Stimulated activated CD8-positive, alpha-beta memory T cell treated with anti-CD3 and anti-CD28 coated beads, Interleukin-7, amount 100 ng/mL, for 1 hour (primary cell): ENCODE measurements at places on chromosomes 5 and 9.

GRCh38 chr5:150155258-150156026 lies at the start of gene PDGFRB:
Gene PDGFRB (minus strand): TSS chr5:150155845. CDS start chr5:150137047, 18,798 bp downstream.
- DNase-seq: peak; percentile 25

- DNase-seq: no peak
These were observed 1690.7 kb upstream of the CDH9 start for GRCh38 chr5:28729067-28729466.

DNA sequence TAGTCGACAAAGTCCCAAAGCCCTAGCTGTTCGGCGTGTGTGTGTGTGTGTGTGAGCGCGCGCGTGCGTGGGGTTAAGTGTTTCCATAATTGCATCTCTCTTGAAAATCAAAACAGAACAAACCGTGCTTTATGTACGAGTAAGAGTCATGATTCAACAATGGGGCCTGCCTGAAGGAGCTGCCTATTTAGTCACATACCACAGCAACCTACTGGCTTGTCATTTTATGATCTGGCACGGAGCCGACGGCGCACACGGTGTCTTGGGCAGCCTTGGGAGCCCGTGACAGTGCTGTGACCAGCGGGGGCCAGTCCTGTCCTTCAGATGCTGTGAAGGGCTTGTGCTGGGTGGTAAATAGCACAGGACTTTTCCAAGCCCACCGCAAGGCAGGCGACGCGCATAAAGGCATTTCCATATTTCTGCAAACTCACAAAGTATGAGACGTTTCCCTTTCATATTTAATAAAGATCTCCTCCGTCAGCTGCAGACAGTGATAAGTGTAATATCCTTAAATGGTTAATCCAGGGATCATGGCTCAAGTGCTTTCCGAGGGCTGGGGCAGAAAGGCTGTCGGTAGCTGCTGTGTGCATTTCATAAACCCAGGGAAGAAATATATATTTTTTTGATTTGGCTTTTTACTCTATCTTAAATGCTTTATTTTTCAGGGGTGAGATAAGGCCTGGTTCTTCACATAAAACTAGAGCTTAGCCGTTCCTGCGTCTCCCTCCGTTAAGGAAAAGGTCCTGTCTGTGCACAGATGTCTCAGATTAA lies 270.2 kb upstream of the IRX1 start:
- no peak for DNase-seq

GRCh38 chr5:75006865-75007822 lies 45.2 kb downstream of the GCNT4 start:
- DNase-seq: no peak

DNA sequence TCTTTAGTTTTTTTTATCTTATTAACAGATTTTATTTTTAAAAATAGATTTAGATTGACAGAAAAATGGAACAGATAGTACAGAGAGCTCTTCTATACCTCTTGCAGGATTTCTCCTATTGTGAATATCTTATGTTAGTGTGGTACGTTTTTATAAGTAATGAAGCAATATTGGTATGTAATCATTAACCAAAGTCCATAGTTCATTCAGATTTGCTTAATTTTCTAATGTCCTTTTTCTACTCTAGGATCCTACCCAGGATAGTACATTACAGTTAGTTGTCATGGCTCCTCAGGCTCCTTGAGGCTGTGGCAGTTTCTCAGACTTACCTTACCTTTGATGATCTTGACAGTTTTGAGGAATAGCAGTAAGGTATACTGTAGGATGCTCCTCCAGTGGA lies 30.4 kb downstream of the PPP2R2B start:
- DNase-seq: no peak

DNA sequence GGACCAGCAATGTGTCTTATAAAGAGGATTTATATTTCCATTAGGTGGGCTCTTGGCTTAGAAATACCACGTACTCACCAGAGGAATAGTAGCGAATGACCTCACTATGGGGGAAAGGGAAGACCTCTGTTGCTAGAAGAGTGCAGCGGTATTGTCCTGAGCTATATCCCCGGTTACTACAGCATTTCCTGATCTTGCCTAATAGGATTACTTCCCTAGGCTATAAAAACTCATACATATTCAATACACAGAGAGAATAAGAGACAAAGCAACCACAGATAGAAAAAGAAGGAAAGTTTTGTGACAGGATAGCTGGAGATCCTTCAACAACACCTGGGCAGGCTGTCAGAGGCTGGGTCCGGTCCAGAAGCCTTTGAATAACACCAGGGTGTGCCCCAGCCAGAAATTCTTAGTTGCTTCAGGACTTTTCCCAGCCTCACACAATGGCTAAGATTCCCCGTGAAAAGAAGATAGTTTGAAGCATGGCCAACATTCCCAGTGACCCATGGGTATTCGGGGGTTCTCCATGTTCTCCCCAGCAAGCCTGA lies 85.4 kb downstream of the TRIM36 start:
- no peak for DNase-seq

DNA sequence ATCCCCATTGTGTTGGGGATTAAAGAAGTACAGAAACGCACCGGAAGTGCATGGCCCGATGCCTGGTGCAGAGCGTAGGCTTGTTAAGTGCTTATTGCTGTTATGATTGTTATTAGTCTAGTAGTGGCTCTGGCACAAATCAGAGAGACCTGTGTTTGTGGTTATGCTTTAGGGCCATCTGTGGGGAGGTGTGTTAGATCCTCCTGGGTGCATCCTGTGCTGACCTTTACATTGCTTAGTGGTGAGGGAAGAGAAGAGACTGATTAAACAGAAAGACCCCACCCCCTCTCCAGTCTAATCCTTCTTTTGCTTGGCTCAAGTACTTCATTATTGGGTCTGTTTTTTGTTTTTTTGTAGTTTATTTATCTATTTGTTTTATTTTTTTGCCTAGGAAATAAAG lies 112.7 kb upstream of the SPRY4 start:
- no peak for DNase-seq

GRCh38 chr5:105696440-105696839 lies 1974.3 kb downstream of the EFNA5 start:
- DNase-seq: no peak

- DNase-seq: no peak
These were observed 102.4 kb downstream of the ROR2 start for GRCh38 chr9:91847581-91848091.

DNA sequence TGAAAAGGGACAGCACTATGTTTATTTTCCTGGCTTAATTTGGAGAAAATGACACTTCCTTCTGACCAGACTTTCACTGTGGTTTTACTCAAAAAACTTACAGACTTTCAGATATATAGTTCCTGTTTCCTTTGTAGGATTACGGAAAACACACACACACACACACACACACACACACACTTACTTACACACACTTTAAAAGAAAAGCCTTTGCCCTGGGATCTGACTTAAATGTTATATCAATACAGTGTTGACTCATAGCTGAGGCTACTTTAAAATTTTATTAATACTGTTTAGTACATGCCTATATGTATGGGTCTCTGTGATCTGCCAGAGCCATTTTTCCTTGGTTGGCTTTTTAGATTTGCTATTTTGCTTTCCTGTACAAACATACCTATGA lies 758.3 kb downstream of the DNAH5 start:
- no peak for DNase-seq

DNA sequence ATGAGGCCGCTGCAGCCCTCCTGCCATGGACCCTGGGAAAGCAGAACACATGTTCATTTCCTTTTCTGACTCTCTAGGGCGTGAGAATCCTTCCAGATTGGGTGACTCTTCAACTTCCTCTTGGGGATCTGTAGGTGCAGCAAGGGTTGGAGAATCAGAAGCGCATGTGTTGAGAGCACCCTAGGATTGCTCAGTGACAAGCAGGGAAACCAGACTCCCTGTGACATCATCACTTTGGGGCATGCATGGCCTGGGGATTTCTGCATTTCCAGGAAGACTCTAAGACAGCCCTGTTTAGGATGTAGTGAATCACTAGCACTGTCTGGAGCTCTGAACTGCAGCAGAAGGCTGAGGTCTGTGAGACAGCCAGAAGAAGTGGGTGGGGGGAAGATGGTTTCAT lies 15.1 kb upstream of the LCP2 start:
- DNase-seq: no peak

DNA sequence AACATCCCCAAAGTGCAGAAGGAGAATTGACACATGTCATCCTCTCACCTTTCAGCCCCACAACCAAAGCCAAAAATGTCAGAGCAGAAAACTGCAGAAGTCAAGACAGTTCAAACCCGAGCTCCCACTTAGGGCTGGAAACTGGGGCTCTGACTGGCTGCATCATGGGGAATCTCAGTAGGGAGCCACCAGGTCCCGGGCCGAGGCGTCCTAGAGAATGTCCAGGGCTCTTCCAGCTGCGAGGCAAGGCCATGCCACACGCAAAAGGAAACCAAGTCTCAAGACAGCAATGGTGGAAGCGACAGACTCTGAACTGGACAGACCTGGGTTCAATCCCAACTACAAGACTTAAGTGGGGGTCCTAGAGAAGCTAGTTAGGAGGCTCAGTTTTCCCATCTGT lies 13.8 kb downstream of the SH3PXD2B start:
- DNase-seq: no peak

DNA sequence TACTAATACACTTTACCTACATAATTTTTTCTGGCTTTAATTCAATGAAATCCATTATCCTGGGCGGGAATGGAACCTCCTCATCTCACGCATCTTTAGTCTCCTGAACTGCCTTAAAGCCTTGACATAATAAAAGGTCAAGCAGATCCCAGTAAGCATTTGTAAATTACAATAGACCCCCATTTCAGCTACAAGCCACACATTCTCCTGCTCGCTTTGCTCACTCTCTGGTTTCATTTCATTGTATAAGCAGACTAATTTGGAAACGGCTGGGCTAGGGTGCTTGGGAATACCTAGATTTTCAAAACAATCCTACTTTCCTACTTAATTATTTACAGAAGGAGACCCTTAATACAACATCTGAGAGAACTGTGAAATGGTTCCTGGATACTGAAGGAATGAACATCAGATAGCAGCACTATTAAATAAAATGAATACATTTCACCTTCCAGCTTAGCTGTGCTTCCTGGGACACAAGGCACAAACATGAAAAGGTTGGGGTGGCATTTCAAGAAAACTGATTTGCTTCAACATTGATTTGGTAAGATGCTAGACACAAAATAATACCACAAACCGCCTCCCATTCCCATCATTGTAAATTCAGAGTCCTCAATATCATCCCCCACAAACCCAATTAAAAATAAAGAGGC lies 1.5 kb downstream of the JAKMIP2 start:
- no peak for DNase-seq

GRCh38 chr5:119583684-119584083 lies 45.7 kb upstream of the FAM170A start:
- no peak for DNase-seq

- no peak for DNase-seq
These were observed 42.1 kb upstream of the DAB2 start for GRCh38 chr5:39466846-39467245.

GRCh38 chr5:138685193-138685745 lies 68.0 kb upstream of the CTNNA1 start:
- DNase-seq: no peak

GRCh38 chr5:7801891-7802614 lies 48.9 kb downstream of the CFAP90 start:
- no peak for DNase-seq

- no peak for DNase-seq
These were observed 36.7 kb downstream of the CDK7 start for GRCh38 chr5:69271376-69271775.

- DNase-seq: no peak
These were observed 12.5 kb downstream of the TRIM7 start for GRCh38 chr5:181192337-181193046.

GRCh38 chr9:68805890-68806517 lies 101.0 kb downstream of the PIP5K1B start:
- DNase-seq: no peak

- no peak for DNase-seq
These were observed 847.7 kb downstream of the CDH18 start for GRCh38 chr5:19140276-19140675.

- DNase-seq: no peak
These were observed 866.5 kb upstream of the DMAC1 start for GRCh38 chr9:8666060-8666459.

DNA sequence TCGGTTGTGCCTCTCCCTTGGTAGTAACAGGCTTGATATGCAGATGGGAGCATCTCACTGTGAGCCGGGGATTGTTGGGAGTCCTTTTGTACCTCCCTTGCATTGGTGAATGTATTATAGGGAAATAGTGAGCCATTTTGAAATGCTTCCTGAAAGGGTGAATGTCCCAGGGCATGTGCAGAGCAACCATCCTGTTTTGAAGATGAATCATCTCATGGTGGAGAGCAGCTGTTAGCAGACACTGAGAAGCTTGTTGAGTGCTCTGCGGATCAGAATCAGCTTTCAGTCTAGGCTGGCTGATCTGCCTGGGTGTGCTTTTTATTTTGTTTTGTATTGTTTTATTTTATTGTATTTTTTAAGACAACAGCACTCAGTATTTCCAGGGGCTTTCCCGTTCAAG lies 29.7 kb downstream of the SLC36A1 start:
- no peak for DNase-seq

GRCh38 chr9:30075451-30076199 lies 2308.8 kb upstream of the ACO1 start:
- no peak for DNase-seq
